ENCODE measurements at places on chromosomes 6 and 20.

DNA sequence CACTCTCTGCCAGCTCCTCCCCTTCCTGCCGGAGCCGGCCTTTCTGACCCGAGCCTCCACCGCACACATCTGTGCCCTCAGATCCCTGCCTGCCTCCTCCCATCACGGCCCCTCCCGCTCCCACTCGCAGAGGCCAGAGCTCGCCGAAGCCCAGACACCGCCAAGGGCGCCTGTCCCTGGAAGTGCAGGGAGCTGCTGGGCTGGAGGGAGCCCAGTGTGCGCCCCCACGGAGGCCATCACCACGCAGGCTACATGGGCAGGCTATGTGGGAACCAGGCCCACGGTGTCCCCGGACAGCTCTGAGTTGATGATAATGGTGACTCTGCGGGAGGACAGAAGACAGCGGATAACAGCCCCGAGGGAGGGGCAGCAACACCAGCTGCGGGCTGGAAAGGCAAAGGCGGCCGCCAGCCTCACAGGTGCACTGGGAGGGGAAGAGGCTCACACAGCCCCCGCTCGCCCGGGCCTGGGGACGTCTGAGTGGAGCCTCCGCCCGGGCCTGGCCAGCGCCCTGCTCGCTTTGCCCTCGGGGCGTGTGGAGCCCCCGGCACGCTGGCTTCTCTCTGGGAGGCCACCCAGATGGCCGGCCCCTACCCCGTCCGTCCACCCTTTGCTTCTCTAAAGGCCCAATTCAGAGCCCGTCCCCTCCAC lies 154.9 kb downstream of the DLL1 start:
- no peak for DNase-seq

GRCh38 chr6:161265975-161266374 lies 7.9 kb downstream of the AGPAT4 start:
- no peak for DNase-seq

DNA sequence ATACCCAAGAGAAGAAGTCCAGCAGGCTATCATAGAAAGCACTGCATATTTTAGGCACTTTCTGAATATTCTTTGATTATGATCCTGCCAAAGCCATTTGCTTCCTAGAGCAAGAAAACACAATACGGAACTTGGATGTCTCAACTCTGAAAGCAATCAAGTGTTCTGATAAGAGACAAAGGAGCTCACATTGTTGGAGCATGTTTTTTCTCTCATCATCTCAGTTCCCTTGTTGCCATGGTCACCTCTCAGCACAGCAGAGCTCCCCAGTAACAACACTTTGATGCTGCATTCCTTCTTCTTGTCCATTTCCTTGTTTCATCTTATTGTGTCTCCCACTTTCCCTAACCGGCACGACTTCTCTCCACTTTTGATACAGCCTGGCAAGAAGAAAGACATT lies 168.7 kb upstream of the FUT9 start:
- no peak for DNase-seq

- DNase-seq, result no peak
These were observed 515.4 kb upstream of the PTCHD4 start for GRCh38 chr6:48626421-48626820.

DNA sequence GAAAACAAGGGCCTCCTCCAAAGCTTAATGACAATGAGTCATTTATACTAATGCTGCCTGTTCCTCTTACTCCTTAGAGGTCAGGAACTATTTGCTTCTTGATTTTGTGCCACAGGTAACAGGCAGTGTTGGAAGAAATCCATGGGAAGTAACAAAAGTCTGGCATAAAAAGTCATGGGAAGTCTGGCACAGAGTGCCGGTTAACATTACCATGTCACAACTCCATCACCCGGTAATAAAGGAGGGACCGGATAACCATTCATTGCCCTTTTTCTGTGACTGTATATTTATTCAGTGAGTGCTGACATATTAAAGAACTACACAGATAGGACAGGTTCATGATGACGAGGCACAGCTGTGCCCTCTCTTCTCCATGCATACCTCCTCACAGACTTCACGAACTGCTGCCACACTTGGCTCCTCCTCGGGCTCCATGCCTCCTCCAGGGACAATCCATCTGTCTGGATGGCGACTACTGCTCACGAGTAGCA lies 50.9 kb downstream of the NUDT3 start:
- DNase-seq, result no peak

- no peak for DNase-seq
These were observed 22.9 kb upstream of the TMEM170B start for GRCh38 chr6:11514672-11515071.

GRCh38 chr6:17207281-17207680 lies 73.9 kb upstream of the RBM24 start:
- no peak for DNase-seq

DNA sequence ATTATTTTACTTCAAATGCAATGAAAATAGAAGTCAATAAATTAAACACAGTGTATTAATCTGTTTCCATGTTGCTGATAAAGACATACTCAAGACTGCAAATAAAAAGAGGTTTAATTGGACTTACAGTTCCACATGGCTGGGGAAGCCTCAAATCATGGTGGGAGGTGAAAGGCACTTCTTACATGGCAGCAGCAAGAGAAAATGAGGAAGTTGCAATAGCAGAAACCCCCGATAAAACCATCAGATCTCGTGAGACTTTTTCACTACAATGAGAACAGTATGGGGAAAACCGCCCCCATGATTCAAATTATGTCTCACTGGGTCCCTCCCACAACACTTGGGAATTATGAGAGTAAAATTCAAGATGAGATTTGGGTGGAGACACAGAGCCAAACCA lies 82.2 kb downstream of the GPR63 start:
- DNase-seq, result no peak

- DNase-seq, result no peak
These were observed 51.7 kb downstream of the MOCS1 start for GRCh38 chr6:39882531-39882899.

DNA sequence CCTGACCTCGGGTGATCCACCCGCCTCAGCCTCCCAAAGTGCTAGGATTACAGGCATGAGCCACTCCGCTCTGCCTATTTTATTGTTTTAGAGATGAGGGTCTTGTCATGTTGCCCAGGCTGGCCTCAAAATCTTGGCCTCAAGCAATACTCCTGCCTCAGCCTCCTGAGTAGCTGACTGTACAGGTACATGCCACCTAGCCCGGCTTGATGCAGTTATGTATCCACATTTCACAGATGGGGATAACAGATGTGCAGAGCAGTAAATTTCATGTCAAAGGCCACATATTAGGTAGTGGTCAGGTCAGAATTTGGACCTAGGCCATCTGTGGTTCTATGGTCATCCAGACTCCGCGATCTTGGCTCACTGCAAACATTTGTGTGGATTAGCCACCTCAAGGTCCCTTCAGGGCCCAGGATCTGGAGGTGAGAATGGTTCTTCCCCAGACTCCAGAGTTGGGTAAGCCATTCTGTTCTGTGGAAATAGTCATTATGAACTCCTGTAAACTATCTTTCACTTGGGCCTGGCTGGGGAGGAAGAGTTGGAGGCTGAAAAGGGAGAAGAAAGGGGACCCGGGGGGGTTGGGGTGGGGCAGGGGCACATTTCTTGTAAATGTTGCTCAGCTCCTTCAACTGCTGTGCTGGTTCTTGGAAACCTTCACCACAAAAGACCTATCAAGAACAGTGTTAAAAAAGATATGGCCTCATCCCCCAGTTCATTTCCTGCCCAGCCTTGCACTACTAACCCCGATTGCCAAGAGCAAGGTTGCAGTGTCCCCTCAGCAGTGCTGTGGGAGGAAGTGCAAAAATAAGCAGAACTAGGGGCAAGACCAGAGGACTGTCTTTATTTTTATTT lies 13.0 kb downstream of the PIM1 start:
- DNase-seq, result peak; percentile 26

DNA sequence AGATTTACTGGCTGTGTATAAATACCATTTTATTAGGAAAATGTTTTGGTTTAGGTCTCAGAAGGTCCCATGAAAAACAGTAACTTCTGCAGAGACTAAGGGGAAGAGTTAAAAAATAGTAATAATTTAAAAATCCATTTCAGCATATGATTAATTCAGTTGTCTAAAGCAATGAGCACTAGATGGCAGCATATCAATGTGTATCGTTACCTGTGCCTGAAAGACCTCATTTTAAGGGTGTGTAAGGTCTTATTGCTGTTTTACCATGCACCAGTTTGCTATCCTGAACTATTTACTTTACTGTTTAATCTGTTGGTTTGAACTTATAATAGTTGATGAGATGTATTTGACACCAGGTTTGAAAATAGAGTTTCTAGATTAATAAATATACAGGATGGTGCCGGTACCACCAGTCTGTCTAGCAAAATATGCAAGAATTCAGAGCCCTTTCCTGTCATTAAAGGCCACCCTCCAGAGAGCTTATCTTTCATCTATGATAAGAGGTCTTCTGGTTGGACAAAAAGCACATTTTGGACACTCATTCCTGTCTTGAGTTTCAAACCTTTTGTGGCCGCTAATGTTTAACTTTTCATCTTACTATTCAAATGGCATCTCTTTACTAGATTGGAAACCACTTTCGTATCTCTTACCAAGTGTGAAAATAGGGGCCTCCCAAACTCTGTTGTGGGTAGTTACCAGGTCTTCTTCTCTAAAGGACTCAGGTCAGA lies 8.9 kb upstream of the AHI1 start:
- DNase-seq, result no peak

GRCh38 chr6:167979436-167980139 lies 17.9 kb upstream of the KIF25 start:
- DNase-seq, result no peak

DNA sequence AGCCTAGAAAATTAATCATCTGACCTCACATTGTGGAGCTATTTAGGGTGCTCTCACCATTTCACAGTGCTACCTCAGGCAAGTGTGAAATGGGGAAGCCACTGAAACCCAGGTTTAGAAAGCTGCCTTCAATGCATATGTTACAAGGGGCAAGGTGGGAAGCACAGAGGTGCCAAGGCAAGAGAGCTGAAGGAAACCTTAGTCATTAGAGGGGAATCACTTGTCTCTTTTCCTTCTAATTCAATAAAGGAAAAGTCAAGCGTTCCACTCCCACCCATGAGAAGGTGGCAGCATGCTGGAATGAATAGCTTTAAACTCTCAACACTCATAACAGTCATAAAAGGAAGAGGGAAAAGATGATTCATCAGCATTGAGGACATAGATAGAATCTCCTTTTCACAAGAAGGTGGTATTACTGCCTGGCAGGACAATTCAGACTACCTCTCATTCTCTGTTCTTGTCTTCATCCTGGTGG lies 251.9 kb upstream of the IRAK1BP1 start:
- no peak for DNase-seq

GRCh38 chr20:57711826-57712225 lies 2.0 kb upstream of the PMEPA1 start:
- no peak for DNase-seq

GRCh38 chr6:9540534-9541126 lies 874.2 kb downstream of the TFAP2A start:
- no peak for DNase-seq

DNA sequence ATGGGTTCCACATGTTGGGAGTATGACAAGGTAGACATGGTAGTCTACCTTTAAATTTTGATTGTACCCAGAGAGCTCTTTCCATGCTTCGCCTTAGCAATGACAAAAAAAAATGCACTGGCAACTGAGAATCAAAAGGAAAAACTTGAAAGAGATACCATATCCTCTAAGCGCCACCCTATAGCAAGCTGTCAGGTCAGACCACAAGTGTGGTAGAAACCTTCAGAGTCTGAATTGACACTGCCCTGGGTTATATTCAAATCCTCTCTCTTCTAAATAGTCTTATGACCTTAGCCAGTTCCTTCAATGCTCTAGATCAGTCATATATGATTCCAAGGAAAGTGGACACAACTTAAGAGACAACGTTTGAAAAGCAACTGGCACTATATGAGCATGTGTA lies 45.6 kb upstream of the SMLR1 start:
- no peak for DNase-seq

DNA sequence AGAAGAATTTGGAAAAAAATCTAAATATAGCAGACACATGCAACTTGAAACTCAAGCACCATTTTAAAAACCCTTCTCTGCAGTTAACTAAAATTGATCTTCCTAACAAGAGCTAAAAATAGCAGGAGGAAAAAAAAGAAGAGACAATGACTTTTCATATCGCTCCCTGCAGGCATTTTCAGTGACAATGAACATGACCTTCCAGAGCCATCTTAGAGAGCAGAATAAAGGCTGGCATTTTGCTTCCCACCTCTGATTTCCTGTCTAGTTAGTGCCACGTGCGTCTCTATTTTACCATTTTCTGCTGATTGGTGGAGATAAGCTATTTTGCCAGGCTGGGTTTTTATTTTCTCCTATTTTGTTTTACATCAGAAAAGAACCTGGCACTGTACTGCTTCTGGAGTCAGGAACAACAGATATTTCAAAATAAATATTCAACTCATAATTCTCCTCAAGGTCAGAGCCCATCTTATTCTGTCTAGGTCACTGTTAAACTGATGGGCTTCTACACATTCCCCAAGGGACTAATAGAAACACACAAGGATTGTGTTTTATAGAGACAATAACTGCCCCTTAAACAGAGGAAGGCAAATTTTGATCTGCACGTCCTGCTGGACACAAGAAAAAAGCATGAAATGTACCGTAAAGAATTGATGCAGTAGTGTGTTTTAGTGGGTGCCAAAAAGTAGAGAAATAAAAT lies 70.2 kb upstream of the ENPP5 start:
- DNase-seq, result no peak

DNA sequence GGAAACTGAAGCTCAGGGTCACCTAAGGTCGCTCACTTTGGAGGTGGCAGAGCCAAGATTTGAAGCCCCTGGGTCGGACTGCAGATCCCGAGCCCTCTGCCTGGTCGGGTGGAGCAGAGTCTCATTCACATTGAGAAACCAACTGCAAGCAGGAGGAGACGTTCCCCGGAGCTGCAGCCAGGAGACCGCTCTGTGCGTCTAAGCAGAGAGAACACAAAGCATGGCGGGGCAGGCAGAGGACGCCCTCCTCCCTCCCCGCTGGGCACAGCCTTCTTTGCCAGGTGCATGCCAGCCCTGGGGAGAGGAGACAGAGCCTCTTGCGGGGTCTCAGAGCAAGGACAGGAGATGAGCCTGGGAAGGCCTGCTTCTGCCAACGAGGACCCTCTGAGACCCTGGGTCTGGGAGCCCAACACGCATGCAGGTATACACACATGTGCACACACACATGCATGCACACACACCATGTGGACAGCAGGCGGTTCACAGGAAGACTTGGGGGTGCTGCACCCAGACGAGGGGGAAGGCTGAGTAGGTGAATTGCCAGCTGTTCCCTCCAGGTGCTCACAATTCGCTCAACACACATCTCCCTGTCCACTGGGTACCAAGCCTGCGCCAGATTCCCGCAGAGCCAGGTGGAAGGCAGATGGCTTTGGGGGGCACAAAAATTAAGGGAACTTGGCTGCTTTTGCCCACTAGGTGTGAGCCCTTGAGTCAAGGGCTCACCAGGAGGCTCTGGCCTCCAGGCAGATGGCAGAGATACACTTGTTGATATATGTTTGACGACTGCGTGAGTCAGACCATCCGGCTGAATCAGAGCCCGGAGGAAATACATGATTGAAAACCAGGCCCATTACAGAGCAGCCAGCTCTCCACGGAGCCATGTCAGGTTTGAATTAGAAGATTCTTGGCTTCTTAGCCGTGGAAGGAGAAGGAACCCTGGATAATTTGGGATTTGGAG lies 5.5 kb upstream of the NTSR1 start:
- DNase-seq, result no peak

DNA sequence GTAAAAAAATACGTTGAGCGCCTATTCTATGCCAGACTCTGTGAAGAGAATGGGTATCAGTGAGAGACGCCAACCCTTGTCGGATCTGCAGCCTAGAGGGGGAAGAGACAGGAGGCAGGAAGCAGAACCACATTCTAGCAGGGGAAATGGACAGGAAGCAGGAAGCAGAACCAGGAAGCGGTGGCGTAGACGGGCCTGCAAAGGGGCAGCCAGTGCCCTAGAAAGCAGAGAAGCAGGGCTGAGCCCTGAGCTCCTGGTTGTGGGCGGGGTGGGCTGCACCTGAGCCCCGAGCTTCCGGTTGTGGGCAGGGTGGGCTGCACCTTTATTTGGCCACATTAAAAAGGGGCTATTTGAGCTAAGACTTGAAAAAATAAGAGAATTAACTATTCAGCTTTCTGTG lies 71.9 kb downstream of the FAM120B start:
- DNase-seq, result no peak

All from stimulated activated CD8-positive, alpha-beta memory T cell treated with anti-CD3 and anti-CD28 coated beads, Interleukin-7, amount 100 ng/mL, for 1 hour (primary cell).